Smooth muscle cell of bladder (primary cell): ENCODE measurements at places on chromosomes 3 and 15. TPM values are rescaled to one million over a fixed set of nuclear protein-coding genes. Genes with fewer than 3 reads are reported as not detected.

The ECT2 gene
- total RNA-seq = 12.0 and 14.9 TPM in 2 replicates

The CPB1 gene
- total RNA-seq = not detected in 2 replicates

The UQCRC1 gene
- total RNA-seq = 241 and 286 TPM in 2 replicates

The LEKR1 gene
- total RNA-seq = 0.37 and 0.43 TPM in 2 replicates

The ADGRG7 gene
- not detected in 2 replicates for total RNA-seq

The ADAMTSL3 gene
- 0.14 and 0.18 TPM in 2 replicates for total RNA-seq

The CPN2 gene
- total RNA-seq = not detected in 2 replicates

The OR4F6 gene
- total RNA-seq = not detected in 2 replicates

The CCDC54 gene
- not detected in 2 replicates for total RNA-seq

The C15orf39 gene
- 1.6 and 1.9 TPM in 2 replicates for total RNA-seq

The SNTN gene
- total RNA-seq = not detected in 2 replicates

The CAND2 gene
- 3.1 and 3.2 TPM in 2 replicates for total RNA-seq
